ENCODE measurements at places on chromosomes 6 and 20. TPM values are rescaled to one million over a fixed set of nuclear protein-coding genes. Genes with fewer than 3 reads are reported as not detected.

Gene C2
- total RNA-seq = not detected

Gene DZANK1
- total RNA-seq = 0.93 TPM

Gene TFAP2C
- not detected for total RNA-seq

Gene MLIP
- 24.1 TPM for total RNA-seq

Gene HAO1
- not detected for total RNA-seq

Gene KIF25
- total RNA-seq = not detected

Gene PNLDC1
- not detected for total RNA-seq

Gene DPPA5
- not detected for total RNA-seq

Gene LKAAEAR1
- 0.29 TPM for total RNA-seq

Gene ZKSCAN8
- 22.6 TPM for total RNA-seq

Gene PDYN
- total RNA-seq = not detected

Gene OR2H1
- not detected for total RNA-seq

Gene COL19A1
- total RNA-seq = not detected

Gene PRRT1
- 0.14 TPM for total RNA-seq

Gene COL9A1
- not detected for total RNA-seq

Gene RAD21L1
- total RNA-seq = 0.07 TPM

Gene CALHM6
- 0.13 TPM for total RNA-seq
